ENCODE measurements at places on chromosomes 12 and 14. TPM values are rescaled to one million over a fixed set of nuclear protein-coding genes. Genes with fewer than 3 reads are reported as not detected.
A peak's percentile ranks its signal among the peaks of the same experiment; 100 is the strongest.

Gene ITGB7
- total RNA-seq = 702 TPM

Gene MGAT2
- total RNA-seq = 57.3 TPM

Gene MYH6
- 0.07 TPM for total RNA-seq

Gene KLRK1
- total RNA-seq = 0.12 TPM

Gene CCDC177
- total RNA-seq = not detected

Gene LRP6
- total RNA-seq = 1.6 TPM

Gene OASL
- 28.5 TPM for total RNA-seq

- peaks cover 27% of the 10 kb centered on the region for H3K4me1 ChIP-seq
- H3K27me3 ChIP-seq = peaks cover 2% of the 10 kb centered on the region
- H3K36me3 ChIP-seq = no peaks in the 10 kb centered on the region
- H3K27ac ChIP-seq = peak overlapping the region; percentile 64
These were observed 40.5 kb downstream of the KRT80 start for GRCh38 chr12:52151153-52151836.

DNA sequence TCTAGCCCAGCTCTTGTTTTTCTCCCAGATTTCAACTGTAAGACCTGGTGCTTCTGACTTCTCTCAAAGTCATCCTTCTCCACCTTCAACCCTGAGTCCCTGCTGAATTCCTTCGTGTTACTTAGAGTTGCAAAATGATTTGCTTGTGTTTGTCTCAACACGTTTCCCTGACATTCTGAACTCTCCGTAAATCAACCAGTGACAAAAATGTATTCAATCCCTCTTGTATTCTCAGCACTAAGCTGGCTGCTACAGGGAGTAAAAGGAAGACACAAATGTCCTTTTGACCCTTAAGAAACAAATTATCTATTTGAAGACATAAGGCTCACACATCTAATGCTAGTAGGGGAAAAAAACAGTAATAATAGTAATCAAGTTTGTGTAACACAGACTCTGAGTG, 514.0 kb upstream of the TMPO start:
- H3K27me3 ChIP-seq = peaks cover 4% of the 10 kb centered on the region
- no peak overlapping the region for H3K27ac ChIP-seq
- no peak overlapping the region for H3K4me3 ChIP-seq
- H3K36me3 ChIP-seq = no peaks in the 10 kb centered on the region
- H3K4me1 ChIP-seq = no peaks in the 10 kb centered on the region
- no peak for DNase-seq

DNA sequence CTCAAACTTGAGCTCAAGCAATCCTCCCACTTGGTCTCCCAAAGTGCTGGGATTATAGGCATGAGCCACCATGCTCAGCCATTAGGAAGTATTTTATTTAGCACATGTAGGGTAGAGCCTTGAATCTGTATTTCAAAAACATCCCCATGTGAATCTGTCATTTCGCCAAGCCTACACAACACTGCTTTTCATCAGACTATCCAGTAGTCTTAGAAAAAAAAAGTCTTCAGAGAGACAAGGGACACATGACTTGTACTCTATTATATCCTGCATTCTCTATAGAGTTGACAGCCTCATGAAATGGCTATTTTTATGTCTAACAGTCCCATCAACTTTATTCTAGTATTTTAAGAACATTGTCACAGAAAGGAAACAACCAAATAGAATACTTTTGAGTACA, 35.4 kb downstream of the TM7SF3 start:
- peaks cover 62% of the 10 kb centered on the region for H3K36me3 ChIP-seq
- H3K4me3 ChIP-seq = no peak overlapping the region
- peaks cover 11% of the 10 kb centered on the region for H3K4me1 ChIP-seq
- no peaks in the 10 kb centered on the region for H3K27me3 ChIP-seq

GRCh38 chr12:54405573-54405972, 13.5 kb downstream of the ITGA5 start:
- peaks cover 27% of the 10 kb centered on the region for H3K4me1 ChIP-seq
- H3K36me3 ChIP-seq = peaks cover 66% of the 10 kb centered on the region
- no peak overlapping the region for H3K4me3 ChIP-seq
- DNase-seq = no peak
- no peaks in the 10 kb centered on the region for H3K27me3 ChIP-seq
- no peak overlapping the region for H3K27ac ChIP-seq

DNA sequence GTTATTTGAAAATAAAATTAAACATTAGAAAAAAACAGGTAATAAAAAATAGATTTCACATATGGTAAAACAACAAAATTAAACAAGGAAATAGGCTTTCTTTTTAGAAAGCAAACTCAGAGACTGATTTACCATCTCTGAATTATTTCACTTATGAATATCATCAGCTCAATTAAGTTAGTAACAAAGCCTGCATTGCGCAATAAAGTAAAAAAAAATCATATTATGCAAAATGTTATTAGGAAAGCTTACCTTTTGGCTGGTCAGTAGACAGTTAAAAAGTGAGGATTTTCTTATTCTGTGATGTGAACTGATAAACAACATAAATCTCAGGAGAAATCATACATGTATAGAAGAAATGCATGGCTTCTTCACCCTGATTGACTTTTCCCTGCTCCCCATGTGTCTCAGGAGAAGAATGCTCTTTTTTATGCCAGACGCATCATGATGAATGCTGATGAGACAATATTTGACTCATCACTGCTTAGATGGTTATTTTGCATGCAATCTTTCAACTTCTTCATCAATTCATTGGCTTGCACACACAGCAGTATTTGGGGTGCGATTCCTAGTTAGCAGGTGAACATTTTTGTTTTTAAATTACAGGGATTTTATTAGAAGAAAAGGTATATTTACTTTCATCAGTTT, 124.5 kb upstream of the USP15 start:
- H3K4me3 ChIP-seq = no peak overlapping the region
- DNase-seq = no peak

- H3K4me1 ChIP-seq = no peaks in the 10 kb centered on the region
- H3K36me3 ChIP-seq = no peaks in the 10 kb centered on the region
- H3K4me3 ChIP-seq = no peak overlapping the region
These were observed 4.5 kb downstream of the DHRS2 start for GRCh38 chr14:23640524-23641141.

- no peak overlapping the region for H3K4me3 ChIP-seq
- H3K4me1 ChIP-seq = peaks cover 1% of the 10 kb centered on the region
- H3K36me3 ChIP-seq = no peaks in the 10 kb centered on the region
- no peak for DNase-seq
- no peak overlapping the region for H3K27ac ChIP-seq
These were observed 14.6 kb upstream of the EIF5 start for GRCh38 chr14:103319422-103319821.

DNA sequence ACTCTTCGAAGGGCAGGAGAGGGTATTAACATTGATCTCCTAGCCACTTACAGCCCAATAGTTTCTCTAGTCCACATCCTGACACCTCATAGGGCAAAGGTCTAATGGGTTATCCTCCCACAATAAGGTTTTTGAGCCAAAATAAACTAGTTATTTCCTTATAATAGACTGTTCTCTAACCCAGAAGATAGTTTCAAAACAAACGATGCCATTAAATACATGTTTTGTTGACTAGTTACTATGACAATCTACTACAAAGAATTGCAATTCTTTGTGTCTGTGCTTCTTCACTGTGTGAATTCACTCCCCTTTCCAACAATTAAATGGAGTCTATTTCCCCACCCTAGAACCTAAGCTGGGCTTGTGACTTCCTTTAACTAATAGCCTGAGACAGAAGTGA, 6.4 kb upstream of the ACTR10 start:
- no peak overlapping the region for H3K27ac ChIP-seq
- no peak overlapping the region for H3K4me3 ChIP-seq
- H3K4me1 ChIP-seq = peaks cover 5% of the 10 kb centered on the region
- H3K27me3 ChIP-seq = peaks cover 4% of the 10 kb centered on the region
- no peak for DNase-seq
- H3K36me3 ChIP-seq = no peaks in the 10 kb centered on the region

DNA sequence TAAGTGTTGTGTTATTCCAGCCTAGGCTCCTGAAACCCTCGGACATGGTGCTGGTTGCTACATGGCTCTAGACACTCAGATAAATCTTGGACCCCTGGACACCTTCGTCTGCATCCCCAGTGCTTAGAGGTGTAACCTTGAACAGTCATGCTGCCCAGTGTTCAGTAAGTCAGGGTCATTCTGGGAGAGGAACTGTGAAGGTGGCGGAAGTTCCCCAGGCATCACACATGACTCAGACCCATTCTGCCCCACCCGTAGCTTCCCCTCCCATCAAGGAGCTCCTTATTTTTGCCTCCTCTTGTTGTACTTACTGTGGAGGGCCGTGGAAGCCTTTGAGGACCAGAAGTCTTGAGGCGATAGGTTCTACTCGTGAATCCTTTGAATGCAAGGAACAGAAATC, 18.1 kb upstream of the SSPN start:
- no peaks in the 10 kb centered on the region for H3K4me1 ChIP-seq
- no peak overlapping the region for H3K27ac ChIP-seq
- peaks cover 30% of the 10 kb centered on the region for H3K27me3 ChIP-seq
- H3K36me3 ChIP-seq = no peaks in the 10 kb centered on the region
- DNase-seq = no peak

DNA sequence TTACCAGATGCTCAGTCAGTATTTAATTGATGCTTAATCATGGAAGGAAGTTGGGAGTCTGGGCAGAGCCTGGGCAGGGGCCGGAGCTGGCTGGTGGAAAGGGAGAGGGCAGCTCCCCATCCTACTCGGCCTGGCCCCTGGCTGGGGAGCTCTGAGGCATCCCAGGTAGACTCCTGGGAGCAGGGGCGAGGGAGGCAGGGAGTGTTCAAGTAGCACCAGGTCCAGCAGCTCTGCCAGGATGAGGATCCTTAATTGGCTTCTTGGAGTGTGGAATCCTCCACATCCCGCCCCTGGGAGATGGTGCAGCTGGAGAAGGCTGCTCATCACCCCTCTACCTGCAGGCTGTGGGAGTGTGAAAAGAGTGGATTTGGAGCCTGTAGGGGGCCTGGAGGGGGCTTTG, 30.9 kb downstream of the SYNDIG1L start:
- DNase-seq = no peak
- H3K4me3 ChIP-seq = no peak overlapping the region
- H3K27me3 ChIP-seq = peaks cover 17% of the 10 kb centered on the region
- H3K36me3 ChIP-seq = no peaks in the 10 kb centered on the region
- no peak overlapping the region for H3K27ac ChIP-seq

- DNase-seq = no peak
- peaks cover 42% of the 10 kb centered on the region for H3K36me3 ChIP-seq
- no peak overlapping the region for H3K4me3 ChIP-seq
- H3K4me1 ChIP-seq = no peaks in the 10 kb centered on the region
These were observed 12.7 kb downstream of the NUP107 start for GRCh38 chr12:68699486-68699885.

GRCh38 chr12:81172851-81173250, 95.0 kb downstream of the ACSS3 start:
- H3K27me3 ChIP-seq = no peaks in the 10 kb centered on the region
- no peak for DNase-seq
- H3K27ac ChIP-seq = no peak overlapping the region
- H3K4me1 ChIP-seq = no peaks in the 10 kb centered on the region
- H3K36me3 ChIP-seq = no peaks in the 10 kb centered on the region

DNA sequence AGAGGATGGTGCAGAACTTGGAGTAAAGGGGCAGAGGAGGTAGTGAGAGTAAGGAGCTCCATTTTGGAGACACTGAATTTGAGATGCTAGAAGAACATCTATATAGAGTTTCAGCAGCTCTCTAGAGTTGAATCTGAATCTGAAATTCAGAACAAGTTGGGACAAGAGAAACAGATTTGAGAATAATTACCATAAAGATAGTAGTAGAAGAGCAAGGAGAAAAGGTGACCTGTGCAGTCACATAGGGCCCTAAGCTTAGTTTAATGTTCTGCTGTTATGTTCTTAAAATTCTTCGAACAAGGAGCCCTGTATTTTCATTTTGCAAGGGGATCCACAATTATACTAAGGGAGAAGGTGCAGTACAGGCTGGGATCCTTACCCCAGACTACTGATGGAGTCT, 7.4 kb downstream of the REM2 start:
- no peak for DNase-seq
- H3K36me3 ChIP-seq = peaks cover 2% of the 10 kb centered on the region
- no peak overlapping the region for H3K4me3 ChIP-seq
- H3K27me3 ChIP-seq = peaks cover 6% of the 10 kb centered on the region
- peaks cover 38% of the 10 kb centered on the region for H3K4me1 ChIP-seq
- no peak overlapping the region for H3K27ac ChIP-seq

GRCh38 chr12:94538318-94538717, 78.7 kb upstream of the CEP83 start:
- H3K27me3 ChIP-seq = no peaks in the 10 kb centered on the region
- peaks cover 18% of the 10 kb centered on the region for H3K4me1 ChIP-seq
- no peak overlapping the region for H3K4me3 ChIP-seq
- H3K36me3 ChIP-seq = no peaks in the 10 kb centered on the region

- H3K4me3 ChIP-seq = no peak overlapping the region
- DNase-seq = no peak
- no peak overlapping the region for H3K27ac ChIP-seq
- peaks cover 5% of the 10 kb centered on the region for H3K4me1 ChIP-seq
These were observed 14.6 kb upstream of the DNAL1 start for GRCh38 chr14:73630009-73630780.

GRCh38 chr12:113847856-113848255, 118.3 kb downstream of the RBM19 start:
- H3K4me1 ChIP-seq = no peaks in the 10 kb centered on the region
- DNase-seq = no peak

DNA sequence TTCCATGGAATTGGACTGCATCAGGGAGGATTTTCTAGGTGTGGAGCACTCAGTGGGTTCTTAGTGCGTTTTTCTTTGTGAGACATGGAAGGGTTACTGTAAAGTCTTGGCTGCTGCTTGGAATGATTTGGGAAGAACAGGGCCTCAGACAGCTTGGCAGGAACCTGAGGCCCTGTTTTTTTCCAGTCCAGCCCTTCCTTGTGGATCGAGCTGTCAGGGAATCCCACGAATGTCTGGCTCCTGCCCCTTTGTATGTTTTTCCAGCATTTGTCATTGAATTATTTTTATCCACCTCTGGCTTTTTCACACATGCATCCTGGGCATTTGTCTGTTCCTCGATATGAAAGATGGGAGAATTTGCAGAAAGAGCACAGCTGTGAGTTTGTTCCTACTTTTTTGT, 158.5 kb downstream of the TGFB3 start:
- H3K4me3 ChIP-seq = no peak overlapping the region
- no peak for DNase-seq
- H3K36me3 ChIP-seq = peaks cover 17% of the 10 kb centered on the region

DNA sequence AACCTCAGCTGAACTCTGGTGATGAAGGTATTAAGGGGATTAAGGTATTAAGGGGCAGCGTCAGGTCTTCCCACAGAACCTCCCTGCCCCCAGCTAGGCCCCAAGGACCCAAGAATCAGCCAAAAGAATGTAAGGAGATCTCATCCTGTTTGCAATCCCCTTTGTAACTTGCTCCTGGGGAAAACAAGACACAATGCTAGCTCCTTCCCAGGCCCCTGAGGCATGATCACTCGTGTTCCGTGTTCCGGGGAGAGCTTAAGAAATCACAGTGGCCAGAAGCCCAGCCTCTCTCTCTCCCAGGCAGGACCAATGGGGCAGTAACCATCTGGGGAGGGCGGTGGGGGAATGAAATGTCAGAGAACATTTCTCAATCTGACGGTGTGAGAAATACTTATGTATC, 33.2 kb downstream of the PIGH start:
- no peaks in the 10 kb centered on the region for H3K27me3 ChIP-seq
- no peak overlapping the region for H3K4me3 ChIP-seq
- no peak for DNase-seq
- peaks cover 13% of the 10 kb centered on the region for H3K4me1 ChIP-seq
- H3K27ac ChIP-seq = no peak overlapping the region
- H3K36me3 ChIP-seq = no peaks in the 10 kb centered on the region

Data from activated CD4-positive, alpha-beta T cell treated with anti-CD3 and anti-CD28 coated beads, Interleukin-2, amount 10 ng/mL, durations not matched to agents 7 days and 5 days (primary cell).